Left cardiac atrium (tissue), 4 donors: ENCODE measurements at places on chromosomes 1 and 21.

DNA sequence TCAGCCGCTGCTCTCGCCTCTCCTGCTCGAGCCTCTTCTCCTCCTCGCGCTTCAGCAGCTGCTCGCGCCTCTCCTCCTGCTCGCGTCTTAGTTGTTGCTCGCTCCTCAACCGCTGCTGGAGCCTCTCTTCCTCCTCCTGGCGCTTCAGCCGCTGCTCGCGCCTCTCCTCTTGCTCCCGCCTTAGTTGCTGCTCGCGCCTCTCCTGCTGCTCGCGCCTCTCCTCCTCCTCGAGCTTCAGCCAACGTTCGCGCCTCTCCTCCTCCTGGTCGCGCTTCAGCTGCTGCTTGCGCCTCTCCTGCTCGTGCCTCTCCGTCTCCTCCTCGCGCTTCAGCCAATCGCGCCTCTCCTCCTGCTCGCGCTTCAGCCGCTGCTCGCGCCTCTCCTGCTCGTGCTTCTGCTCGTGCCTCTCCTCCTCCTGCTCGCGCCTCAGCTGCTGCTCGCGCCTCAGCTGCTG is 3.7 kb downstream of the TCHH start:
- peak; percentile 23 for DNase-seq

GRCh38 chr1:59577774-59578173 is 237.0 kb upstream of the HOOK1 start:
- DNase-seq, result no peak

DNA sequence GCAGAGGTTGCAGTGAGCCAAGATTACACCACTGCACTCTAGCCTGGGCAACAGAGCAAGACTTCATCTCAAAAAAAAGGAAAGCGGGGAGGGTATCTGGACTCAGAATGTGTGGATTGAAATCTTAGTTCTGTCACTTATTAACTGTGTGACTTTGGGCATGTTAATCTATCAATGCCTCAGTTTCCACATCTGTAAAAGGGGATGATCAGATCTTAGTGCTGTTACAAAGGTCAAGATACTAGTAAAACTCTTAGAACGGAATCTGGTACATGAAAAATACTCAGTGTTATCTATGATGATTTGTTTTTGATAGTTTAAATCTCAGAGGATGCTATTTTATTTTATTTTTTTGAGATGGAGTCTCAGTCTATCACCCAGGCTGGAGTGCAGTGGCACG is 10.5 kb downstream of the FAM76A start:
- DNase-seq, result no peak

- no peak for DNase-seq
Measured at GRCh38 chr1:109193653-109194590, 19.8 kb upstream of the SARS1 start.

GRCh38 chr1:228292609-228292911 is 84.7 kb downstream of the OBSCN start:
- DNase-seq, result peak; percentile 1

- DNase-seq, result peak; percentile 50
Measured at GRCh38 chr1:48007047-48007446, 9.9 kb upstream of the TRABD2B start.

DNA sequence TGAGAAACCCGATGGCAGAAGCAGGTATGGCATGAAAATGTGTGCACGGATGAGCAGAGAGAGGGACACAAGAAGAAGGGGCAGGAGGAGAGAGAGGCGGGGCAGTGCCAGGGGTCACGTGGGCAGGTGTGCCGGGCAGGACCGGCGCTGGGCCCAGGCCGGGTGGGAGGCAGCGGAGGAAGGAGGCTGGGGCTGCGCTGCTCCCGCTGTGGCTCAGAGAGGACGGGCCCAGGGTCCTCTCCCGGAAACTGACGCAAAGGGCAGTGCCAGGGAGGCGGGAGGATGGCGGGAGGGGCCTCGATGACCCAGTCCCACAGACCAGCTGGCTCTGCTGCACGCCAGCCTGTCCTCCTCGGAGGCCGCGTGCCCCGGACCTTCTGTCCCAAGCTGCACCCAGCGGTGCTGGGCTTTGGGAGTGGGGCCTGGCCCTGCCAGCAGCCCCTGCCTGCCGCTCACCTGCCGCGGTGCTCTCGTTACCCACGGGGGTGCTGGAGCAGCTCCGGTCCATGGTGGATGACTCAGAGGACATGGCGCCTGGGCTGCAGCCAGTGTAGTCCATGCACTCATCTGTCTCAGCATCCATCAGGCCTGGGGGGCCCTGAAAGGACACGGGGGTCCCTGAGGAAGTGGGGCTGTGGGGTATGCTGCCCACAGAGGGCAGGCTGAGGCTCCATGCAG is 153.9 kb downstream of the CASZ1 start:
- DNase-seq, result no peak

DNA sequence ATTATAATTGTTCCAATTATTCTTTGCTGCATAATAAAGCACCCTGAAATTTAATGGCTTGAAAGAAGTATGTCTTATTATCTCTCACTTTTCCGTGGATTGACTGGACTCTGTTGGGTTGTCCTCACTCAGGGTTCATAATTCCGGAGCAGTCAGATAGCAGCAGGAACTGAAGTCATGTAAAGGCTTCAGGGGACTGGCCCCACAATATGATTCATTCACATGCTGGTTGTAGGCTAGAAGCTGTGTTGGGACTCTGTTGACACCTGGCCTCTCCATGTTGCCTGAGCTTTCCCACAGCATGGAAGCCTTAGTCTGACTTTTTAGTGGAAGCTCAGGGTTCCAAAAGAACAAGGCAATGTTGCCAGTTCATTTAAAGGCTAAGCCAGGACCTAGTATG is 367.1 kb upstream of the ADGRL2 start:
- DNase-seq, result no peak

- no peak for DNase-seq
Measured at GRCh38 chr1:67144696-67145095, 9.9 kb upstream of the C1orf141 start.

DNA sequence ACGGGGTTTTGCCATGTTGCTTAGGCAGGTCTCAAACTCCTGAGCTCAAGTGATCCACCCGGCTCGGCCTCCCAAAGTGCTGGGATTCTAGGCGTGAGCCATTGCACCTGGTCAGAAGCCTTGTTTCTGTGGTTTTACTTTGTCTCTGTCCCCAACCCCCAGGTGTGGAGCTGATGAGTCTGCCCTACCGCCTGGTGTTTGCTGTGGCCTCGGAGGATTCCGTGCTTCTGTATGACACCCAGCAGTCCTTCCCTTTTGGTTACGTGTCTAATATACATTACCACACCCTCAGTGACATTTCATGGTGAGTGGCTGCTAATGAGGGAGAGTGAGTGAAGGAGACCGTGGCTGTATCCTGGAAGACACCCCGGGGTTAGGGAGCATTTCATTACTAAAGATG is 26.1 kb downstream of the CHAF1B start:
- DNase-seq, result no peak

DNA sequence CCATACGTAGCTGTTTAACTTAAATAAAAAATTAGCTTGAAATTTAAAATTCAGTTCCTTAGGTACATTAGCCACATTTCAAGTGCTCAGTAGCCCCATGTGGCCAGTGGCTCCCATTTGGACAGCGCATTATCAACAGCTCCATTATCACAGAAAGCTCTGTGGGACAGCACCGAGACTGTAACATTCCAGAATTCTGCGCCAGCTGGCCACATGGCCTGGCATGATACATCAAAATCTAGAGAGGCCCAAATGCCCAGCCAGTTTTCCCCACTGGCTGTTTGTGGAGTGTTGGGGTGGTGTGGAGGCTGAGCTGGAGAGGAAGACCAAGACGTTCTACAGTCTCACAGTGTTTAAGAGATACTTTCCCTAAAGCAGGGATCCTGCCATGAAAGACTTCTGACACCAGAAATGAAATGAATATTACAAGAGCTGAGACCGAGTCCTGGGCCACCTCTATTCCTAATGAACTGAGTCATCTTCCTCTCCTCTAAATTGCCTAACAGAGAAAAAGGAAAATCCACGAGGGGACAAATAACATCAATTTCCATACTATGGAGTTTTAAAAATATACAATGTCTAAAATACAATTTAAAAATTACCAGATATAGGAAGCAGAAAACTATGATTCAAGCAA is 27.3 kb upstream of the ACTA1 start:
- peak; percentile 45 for DNase-seq

- DNase-seq, result no peak
Measured at GRCh38 chr1:189237008-189237407, 1240.7 kb downstream of the BRINP3 start.

GRCh38 chr1:66452982-66453381 is 81.0 kb upstream of the SGIP1 start:
- no peak for DNase-seq

DNA sequence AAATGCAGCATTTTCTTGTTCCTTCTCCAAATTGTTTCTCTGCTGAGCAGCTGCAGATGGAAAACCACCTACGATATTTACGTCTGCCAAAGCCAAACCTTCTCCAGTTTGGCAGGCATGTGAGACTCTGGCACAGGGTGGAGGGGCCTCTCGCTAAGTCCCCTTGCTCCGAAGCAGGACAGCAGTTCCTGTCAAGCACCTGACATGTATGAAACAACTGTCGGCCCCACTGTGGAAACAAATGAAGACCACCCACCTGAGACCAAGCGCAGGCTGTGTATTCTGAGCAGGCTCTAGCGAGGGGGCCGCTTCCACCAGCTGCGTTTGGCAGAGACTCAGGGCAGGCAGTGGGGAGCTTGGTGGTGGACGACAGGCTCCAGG is 74.7 kb downstream of the RIPK4 start:
- no peak for DNase-seq

DNA sequence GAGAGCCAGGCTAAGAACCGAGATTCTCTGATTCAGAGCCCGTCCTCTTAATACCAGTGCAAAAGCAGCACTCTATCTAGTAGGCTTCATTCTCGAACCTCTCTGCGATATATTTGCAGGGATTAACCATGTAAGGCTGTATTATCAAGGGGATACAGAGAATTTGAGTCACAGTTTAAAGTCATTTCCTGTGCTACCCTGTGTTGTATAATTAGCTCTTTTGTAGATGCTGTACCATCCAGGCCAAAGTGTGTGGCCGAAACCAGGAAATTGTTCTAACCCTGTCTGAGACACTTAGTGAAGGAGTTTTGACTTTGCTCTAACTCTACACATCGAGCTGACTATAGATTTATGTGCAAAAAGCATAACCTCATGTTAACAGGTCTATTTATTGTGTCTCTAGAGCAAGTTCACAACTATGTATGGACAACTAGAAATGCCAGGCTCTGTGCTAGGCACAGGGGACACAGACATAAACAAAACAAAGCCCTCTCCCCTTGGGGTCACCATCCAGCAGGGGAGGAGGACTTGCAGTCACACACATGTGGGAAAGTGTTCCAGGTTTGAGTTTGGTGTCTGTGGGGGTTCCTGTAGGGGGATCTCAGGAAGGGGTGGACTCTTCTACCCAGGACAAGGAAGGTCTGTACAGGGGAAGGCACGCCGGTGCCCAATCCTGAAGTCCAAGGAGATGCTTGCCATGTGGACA is 182.2 kb downstream of the DHRS3 start:
- DNase-seq, result no peak
